Cerebellar nuclear complex (tissue), 1 donor: ENCODE measurements at places on chromosomes 1 and 21.

DNA sequence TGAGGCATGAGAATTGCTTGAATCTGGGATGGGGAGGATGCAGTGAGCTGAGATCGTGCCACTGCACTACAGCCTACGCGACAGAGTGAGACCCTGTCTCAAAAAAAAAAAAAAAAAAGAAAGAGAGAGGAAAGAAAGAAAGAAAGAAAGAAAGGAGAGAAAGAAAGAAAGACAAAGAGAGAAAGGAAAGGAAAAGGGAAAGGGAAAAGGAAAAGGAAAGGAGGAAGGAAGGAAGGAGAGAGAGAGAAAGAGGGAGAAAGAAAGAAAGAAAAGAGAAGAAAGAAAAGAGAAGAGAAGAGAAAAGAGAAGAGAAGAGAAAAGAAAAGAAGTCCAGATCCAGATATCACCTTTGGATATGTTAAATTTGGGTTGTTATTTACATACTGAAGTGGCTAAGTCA, 106.0 kb downstream of the DPYD start:
- no peak for DNase-seq

GRCh38 chr1:3246251-3246650, 177.2 kb downstream of the PRDM16 start:
- no peak for DNase-seq

DNA sequence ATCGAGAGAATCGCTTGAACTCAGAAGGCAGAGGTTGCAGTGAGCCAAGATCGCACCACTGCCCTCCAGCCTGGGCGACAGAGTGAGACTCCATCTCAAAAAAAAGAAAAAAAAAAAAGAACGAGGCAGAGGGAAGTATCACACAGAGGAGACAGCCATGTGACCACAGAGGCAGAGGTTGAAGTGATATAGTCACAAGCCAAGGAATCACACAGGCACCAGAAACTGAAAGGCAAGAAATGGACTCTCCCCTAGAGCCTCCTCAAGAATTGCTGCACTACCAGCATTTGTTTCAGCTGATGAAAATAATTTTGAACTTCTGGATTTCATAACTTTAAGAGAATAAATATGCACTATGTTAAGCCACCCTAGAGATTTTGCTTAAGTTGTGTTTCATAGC, 459.6 kb downstream of the PTPRC start:
- DNase-seq, result no peak

- no peak for DNase-seq
Observed at GRCh38 chr1:148263906-148264255, 111.8 kb upstream of the NBPF11 start.

- DNase-seq, result no peak
Observed at GRCh38 chr1:156248323-156248683, 447 bp upstream of the PAQR6 start.

DNA sequence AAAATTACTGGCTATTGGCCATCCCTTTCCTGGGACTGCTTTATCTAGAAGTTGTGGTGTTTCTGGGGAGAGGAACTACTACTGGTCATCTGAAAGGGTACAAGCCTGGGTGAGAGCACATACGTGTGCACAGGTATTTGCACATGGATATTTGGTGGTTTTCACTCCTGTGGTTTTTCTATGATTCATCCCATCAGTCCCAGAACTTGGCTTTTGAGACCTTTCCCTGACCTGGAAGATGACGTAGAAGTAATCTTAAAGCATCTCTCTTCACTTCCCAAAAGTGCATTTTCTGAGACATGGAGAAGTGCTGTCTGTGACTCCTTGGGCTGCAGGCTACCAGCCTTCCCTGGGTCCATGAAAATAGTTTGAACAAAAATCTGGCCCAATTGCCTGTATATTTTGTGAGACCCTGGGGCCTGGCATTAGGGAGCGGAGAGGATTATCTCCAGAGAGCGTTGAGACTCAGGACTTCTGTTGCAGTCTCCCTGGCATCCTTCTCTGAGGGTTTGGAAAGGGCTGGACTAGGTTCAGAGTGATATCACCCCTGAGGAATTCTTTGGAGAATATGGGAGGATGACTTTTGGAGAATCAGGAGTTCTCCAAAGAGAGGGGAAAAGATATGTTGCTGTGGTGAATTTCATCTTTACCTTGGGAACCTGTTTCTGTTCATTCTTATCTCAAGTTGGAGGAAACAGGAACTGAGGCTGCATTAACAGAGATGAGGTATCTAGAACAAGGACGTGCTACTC, 130.8 kb downstream of the NOS1AP start:
- no peak for DNase-seq

DNA sequence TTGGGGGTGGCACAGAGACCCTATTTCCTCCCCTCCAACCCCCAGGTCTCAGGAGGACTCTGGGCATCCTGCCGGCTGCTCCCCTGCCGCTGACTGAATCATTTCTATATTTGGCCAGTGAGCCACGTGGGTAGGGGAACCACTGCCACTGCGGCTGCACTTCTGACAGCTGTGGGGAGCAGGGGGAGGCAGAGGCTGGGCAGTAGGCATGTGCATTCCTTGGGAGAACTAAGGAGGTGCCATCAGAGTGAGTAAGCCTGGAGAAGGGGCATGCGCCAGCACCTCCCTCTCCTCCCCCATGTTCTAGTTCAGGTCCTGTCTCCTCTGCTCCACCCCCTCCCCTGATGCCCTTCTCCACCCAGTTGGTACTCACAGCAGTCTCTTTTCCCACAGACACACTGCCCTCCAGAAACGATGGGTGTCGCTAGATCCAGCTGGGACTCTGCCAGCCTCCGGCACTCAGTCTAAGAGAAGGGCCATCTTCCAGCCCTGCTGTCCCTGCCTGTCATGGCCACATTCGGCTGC, 12.0 kb downstream of the PPFIA4 start:
- DNase-seq, result no peak

DNA sequence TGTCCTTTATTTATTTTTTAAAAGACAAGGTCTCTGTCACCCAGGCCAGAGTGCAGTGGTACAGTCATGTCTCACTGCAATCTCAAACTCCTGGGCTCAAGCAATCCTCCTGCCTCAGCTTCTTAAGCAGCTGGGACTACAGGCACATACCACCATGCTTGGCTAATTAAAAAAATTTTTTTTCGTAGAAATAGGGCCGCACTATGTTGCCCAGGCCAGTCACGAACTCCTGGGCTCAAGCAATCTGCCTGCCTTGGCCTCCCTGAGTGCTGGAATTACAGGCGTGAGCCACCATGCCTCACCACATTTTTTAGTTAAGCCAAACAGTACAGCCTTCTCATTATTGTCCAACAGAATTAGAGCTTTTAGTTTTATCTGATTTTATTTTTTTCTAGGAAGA, 7.4 kb upstream of the ADAR start:
- DNase-seq, result no peak

- no peak for DNase-seq
Observed at GRCh38 chr1:200873671-200874397, 1.1 kb downstream of the GPR25 start.

GRCh38 chr21:45864436-45864835, 117.1 kb upstream of the COL6A1 start:
- no peak for DNase-seq

- no peak for DNase-seq
Observed at GRCh38 chr21:29470397-29470796, 171.7 kb downstream of the BACH1 start.

DNA sequence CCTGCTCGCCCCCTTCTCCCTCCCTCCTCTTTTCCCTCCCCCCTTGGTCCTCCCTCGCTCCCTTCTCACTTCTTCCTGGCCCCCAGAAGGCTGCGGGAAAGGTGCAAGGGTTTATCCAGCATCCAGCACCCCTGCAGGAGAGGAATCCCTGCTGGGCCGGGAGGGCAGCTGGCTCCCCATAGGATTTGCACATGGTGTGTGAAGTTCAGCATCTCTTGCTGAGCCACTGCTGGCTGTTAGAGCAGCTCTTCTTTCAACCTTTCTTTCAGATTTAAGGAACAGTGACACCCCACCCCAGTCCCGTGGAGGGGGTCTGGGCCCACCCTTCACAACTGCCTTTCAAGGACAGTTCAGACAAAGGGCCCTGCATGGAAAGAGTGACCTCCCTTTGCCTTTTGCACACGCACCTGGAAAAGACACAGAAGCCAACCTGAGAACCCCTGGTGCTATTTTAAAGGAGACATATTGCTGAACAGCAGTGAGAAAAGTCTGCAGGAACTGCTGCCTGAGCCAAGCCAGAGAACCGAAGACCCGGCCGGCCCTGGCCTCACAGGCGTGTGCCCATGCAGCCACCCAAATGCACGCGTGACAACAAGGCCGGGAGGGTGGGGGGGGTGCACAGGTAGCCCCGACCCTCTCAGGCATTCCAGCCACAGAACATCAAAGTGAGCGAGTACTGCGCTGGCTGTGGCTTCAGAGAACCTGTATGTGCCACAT, 66.6 kb downstream of the SLC37A1 start:
- DNase-seq, result no peak

GRCh38 chr1:207981976-207982375, 71.1 kb upstream of the CD34 start:
- no peak for DNase-seq

DNA sequence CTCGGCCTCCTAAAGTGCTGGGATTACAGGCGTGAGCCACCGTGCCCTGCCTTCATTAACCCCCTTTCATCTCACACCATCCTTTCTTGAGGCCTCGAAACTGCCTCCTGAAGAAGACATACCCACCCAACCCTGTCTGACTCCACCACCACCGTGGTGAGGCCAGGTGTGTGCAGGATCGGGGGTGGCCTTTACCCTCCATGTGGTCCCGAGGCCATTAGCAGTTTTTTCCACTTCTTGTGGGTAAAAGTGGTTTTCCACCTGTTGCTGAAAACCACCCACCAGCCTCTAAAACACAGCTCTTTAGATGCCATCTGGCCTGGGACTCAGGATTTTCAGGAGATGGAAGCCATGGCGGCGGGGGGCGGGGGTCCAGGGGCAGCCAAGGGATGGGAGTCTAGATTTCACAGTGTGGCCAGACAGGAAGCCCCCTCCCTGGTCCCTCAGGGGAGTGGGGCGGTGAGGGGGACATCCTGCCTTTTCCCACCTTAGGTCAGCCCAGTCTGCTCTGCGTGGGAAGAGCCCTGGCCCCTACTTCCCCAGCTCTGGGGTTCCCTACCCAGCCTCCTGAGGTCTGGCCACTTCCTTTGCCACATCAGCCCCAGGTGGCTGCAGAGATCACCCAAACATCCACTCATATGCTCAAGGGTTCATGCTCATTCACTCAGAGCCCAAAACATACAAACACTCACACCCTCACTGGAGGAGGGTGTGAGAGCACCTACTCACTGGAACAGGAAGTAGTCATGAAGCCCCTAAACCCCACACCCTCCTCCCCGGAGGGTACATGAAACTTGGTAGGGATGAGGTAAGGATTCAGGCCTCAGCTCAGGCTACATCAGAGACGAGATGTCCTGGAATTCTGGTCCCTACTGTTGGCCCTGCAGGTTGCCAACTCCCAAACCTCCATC, 2.3 kb downstream of the FGR start:
- no peak for DNase-seq

GRCh38 chr1:216457356-216457755, 34.1 kb upstream of the USH2A start:
- DNase-seq, result no peak

DNA sequence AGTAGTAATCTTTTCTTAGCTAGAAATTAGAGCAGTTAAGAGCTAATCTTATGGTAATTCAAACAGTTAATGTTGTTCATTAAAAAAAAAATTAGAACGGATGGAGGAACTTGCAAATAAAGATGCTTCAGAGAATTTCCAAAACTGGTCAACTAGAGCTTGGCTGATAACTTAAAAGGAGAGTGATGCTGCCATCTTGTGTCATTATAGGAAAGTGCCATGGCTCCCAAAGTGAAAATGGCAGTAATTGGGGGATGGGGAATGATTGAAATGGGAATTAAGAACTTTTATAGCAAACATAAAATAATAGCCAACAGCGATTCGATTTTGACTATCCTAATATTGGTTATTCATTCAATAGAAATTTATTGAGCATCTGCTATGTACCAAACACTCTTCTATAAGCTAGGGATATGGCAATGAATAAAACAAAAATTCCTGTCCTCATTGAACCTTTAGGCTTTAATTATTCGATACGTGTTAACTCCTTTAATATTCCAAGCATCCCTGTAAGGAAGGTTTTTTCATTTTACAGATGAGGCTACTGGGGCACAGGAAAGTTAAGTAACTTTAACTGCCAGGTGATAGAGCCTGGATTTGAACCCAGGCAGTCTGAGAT, 5.7 kb upstream of the PLPP3 start:
- no peak for DNase-seq
